Type B pancreatic cell (in vitro differentiated cells): ENCODE measurements at places on chromosomes 7 and 10.
A peak's percentile ranks its signal among the peaks of the same experiment; 100 is the strongest.

DNA sequence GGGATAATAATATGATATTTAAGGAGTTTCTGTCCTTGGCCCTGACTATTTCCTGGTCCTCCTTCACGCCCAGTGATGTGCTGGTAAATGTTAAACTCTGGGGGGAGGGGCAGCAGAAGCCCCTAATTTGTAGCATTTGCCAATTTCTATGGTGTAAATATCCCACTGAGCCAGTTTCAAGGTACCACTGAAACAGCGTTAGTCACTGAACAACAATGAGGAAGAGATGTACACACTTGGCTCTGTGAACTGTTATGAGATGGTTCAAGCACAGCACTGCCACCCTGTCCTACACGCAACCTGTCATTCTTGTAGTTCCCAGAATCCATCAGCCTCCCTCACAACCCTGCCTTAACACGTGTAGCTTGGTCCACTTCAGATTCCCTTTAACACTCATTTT is 39.8 kb downstream of the MET start:
- no peak for DNase-seq

- no peak for DNase-seq
Observed at GRCh38 chr10:87925570-87925969, 62.1 kb downstream of the PTEN start.

- no peak for DNase-seq
Observed at GRCh38 chr10:124287071-124287685, 131.5 kb downstream of the OAT start.

DNA sequence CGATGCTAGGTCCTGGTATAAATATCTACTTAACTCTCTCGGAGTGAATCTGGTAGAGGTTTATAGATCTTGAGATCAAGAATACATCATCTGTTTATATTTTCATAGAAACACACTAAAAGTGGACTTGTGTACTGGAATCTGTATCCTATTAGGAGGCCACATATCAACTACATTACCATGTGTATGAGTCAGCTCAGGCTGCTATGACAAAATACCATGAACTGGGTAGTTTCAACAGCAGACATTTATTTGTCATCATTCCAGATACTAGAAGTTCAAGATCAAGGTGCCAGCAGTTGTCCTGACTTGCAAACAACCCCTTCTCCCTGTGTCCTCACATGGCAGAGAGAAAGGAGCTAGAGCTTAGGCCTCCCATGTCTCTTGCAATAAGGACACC is 113.9 kb upstream of the PFKP start:
- no peak for DNase-seq

GRCh38 chr10:49734676-49735075 is 27.4 kb downstream of the OGDHL start:
- DNase-seq: no peak

DNA sequence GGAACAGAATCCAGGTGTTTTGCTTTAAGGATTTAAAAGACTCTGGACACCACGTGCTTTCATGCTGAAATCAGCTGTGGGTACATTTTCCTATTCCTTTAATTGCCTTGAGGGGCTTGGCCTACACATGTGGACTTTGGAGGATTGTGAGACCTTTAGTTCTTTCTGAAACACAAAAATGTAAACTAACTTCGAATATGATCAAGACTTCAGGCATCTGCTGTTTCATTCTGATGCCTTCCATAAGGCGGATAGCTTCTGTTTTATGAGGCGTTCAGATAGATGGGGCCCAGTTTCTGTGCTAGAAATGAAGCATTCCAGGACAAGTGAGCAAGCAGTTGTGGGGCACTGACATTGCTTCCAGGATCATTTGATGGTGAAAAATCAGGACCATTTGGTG is 1.5 kb upstream of the NOBOX start:
- peak; percentile 2 for DNase-seq

- DNase-seq: no peak
Observed at GRCh38 chr10:127119936-127120335, 76.5 kb downstream of the INSYN2A start.

DNA sequence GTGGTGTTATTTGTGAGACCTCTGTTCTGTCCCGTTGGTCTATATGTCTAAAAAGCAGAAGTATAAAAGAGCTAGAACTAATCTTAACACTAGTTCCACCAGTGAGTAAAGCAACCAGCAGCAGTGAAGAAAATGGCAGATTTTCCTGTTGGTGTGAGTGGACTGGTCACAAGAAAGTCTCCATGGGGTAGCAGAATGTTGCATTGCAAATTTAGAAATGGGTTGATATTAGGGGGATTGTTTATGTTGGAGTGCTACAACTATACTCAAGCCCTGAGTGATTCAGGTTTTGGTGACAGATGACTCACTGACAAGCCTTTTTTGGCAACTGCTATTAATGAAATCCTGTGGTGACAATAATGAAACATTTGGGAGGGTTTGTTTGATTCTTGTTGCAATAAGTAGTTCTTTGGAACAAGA is 5.6 kb downstream of the AVL9 start:
- DNase-seq: no peak

GRCh38 chr7:22542669-22543068 is 42.7 kb upstream of the STEAP1B start:
- no peak for DNase-seq

DNA sequence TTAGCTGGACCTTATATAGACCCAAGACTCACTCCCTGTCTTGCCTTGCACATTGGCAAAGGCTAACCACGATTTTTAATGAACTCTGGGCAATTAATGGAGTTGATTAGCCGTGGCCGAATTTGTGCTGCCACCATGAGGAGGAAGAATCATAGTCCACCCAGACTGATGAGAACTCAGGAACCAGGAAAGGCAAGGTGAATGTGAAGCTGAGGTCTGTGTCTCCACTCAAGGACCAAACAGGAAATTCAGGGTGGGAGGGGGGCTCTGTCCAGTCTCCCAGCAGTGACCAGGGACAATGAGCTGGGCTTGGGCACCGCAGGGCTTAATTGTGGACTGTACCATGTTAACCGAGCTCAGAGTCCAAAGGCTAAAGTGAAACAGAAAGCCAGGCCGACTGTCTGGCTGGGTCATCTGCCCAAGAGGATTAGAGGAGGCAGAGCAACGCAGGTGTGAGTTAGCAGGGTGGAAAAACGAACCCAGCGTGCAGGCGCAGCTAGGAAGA is 127.0 kb upstream of the JCAD start:
- DNase-seq: no peak

DNA sequence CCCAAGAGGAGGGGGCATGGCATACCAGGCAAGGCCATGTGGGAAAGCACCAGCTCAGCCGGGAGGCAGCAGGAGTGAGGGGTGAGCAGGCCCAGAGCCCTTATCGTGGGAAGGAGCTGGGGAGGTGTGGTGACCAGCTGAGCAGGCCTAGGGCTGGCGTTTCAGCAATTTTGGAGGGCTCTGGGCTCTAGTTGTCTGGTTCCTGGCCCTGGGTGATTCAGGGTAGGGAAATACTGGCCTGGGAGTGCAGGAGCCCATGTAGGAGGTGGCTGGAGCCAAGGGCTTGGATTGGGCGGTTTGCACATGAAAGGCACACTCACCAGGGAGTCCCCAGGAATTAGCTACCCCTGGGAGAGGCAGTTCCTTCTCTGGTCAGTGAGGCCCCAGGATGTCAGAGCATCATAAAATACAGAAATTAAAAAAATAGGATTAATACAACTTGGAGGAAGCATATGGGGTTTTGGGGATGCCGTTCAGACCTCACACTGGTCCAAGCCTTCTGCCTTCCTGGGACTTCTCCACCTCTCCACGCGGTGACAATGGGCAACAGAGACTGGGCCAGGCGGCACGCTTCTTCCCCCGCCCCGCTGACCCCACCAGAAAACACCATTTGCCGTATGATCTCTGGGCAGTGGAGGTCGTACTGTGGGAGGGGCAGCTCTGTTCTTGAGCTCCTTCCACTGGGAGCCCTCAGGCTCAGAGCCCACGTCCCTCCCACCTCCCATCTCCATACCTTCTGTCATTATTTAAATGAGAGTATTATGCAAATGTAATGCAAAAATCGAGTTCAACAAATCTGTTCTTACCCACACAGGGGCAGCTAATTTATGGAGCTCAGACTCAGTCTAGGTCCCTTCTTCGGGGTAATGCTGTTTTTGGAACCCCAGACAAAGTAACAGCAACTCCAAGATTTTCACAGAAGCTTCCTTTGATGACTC is 133.0 kb upstream of the FAM20C start:
- peak; percentile 53 for DNase-seq

- DNase-seq: no peak
Observed at GRCh38 chr10:46227571-46227935, 59.2 kb upstream of the ANTXRL start.

DNA sequence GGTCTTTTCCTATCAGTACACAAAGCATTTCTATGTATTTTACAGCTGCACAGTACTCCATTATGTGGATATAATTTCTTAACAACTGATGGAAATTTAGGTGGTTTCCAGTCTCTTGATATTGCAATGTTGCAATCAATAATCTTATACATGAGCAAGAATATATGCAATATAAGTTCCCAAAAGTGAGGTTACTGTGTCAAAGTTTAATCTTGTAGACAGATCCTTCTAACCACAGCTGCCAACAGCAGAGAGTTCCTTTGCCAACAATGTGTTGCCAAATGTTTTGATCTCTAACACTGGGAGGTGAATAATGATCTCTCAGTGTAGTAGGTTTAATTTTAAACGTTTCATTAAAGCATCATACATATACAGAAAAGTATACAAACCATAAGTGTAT is 54.5 kb downstream of the CUL2 start:
- no peak for DNase-seq

DNA sequence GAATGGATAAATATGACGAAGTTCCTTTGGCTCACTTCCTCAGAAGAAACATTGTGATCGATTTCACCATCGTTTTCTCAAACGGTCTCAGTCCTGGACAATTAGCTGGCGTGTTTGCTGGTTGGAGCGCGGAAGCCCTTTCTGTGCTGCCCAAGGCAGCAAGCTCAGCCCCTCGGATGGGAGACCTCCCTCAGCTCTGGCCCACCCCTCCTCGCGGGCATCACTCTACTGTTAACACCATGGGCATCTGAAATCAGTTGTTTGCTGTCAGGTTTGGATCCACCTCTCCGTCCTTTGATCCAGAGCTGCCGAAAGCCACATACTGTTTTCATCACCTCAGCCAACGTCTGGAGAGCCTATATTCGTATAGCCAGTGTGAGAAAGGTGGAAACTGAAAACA is 68.2 kb downstream of the C10orf143 start:
- DNase-seq: peak; percentile 44

DNA sequence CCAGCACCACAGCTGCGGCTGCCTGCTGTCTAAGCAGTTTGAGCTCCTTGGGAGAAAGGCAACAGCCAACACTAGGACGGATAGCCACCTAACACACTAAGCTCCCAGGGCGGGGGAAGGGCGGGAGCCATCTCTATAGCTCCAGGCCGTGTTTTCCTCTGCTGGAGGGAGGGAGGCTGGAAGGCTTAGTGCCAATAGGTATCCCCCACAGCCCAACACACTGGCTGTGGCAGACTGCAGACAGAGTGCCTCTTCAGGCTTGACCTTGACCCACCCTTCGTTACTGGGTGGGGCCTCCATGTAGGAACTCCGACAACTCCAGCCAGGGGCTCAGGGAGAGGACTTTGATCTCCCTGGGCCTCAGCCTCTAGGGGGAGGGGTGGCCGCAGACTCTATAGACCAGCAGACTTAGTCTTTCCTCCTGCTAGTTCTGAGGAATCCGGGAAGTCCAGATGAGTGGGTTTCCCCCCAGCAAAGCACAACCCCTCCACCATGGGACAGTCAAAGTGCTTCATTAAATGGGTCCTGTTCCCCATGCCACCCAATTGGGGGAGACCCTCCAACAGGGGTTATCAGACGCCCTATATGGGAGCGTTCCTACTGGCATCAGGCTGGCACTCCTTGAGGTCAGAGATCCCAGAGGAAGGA is 314.4 kb upstream of the MKI67 start:
- DNase-seq: peak; percentile 52

DNA sequence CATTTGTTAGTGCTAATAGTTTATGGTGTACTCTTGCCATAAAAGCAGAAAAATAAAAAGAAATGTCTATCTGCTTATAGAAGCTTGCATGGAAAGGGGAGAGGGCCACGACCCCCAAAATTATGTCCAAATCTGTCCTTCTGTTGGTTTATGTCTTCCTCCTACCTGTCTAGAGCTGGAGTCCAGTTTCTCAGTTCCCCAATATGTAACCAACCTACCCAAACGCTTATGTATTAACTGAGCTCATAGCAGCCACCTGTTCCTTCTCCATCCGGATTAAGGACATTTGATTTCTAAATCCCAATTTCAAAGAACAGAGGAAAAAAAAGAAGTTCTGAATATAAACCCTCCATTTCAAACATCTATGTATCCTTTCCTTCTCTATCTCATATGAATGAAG is 30.3 kb upstream of the TPK1 start:
- no peak for DNase-seq

- no peak for DNase-seq
Observed at GRCh38 chr7:46256870-46257661, 336.0 kb upstream of the IGFBP3 start.

- DNase-seq: no peak
Observed at GRCh38 chr10:86135191-86135590, 231.4 kb downstream of the GRID1 start.

GRCh38 chr10:117519286-117519685 is 23.3 kb upstream of the EMX2 start:
- no peak for DNase-seq

- no peak for DNase-seq
Observed at GRCh38 chr7:27211764-27212204, 11.9 kb upstream of the HOXA13 start.

- DNase-seq: no peak
Observed at GRCh38 chr10:92916433-92916832, 68.1 kb downstream of the EXOC6 start.
